ENCODE measurements at places on chromosomes 6 and 20.

GRCh38 chr6:149913085-149913484 lies 9.8 kb downstream of the RAET1G start:
- DNase-seq = no peak

- no peak for DNase-seq
Observed at GRCh38 chr6:160180706-160181105, 59.1 kb downstream of the SLC22A1 start.

- peak; percentile 78 for DNase-seq
Observed at GRCh38 chr6:31493875-31494694, 3.9 kb upstream of the MICB start.

DNA sequence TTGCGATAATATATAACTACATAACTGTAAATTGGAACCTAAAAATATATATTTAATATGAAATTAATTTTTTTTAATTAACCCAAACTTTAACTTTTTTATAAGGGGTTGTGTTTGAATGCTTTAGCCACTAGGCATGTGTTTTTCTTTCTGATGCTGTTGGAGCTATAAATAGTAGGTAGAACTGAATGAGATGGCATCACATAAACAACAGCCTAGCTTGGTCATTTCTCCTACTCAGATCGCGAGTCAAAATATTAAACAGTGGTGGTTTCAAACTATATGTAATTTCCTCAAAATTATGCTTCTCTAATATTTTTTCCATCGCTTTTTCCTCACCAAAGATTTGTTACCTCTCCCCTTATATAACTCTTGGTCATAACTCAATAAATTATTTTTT lies 243.2 kb downstream of the ARID1B start:
- DNase-seq = no peak

DNA sequence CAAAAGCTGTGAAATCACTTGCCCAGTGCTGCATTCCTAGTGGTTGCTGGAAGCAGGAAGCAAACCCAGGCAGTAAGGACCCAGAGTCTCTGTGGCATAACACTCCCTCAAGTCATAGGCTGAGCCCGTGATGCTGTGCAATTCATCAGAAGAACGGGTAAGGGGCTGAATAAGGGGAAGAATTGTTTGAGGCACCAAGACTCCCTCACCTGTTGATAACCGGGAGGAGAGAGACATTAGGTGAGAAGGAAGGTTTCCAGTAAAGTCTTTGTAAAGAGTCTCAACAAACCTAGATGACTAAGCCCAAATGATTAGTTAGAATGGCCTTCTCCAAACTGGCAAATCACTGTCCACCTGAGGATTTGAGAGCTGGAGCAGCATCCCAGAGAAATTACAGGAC lies 18.3 kb downstream of the ENPP3 start:
- DNase-seq = no peak

GRCh38 chr20:62740286-62741141 lies 31.9 kb downstream of the NTSR1 start:
- DNase-seq = peak; percentile 83

- no peak for DNase-seq
Observed at GRCh38 chr6:150037526-150038201, 12.3 kb upstream of the RAET1L start.

DNA sequence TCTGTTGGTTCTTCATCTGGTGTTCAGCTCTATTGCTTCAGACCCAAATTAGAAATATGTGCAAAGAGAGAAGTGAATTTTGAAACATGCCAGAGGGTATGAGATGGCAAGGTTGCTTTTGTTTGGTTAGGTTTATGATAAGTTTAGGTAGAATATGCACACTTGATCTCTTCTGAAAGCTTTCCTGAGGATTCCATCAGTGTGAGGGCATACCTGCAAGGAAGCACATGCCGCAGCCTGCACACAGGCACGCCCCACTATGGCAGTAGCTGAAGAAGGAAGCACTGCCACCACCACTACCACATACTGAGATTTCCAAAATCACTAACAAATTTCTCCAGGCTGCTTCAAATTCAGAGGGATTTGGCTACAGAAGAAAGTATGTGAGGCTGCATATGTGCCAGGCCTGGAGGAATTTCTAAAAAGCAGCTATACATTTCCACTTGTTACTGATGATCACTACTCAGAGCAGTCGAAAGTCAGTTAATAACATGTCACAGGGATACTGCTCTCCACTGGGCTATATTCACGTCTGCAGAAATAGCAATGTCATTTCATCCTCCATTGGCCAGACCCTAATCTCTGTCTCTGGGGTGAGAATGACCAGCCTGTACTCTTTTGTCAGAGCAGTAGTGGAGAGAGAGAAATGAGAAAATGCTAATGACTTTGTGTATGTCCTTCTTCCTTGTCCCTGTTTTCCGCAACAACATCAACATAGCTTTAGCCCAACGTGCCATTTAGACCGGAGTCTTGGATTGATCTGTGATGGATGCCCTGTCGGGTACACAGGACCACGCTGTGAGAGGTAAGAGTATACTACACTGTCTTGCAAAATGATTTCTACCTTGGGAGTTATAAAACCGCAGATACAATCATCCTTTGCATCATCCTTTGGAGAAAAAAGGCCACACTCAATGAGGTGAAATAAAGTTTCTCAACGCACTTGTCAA lies 396.7 kb downstream of the LAMA2 start:
- DNase-seq = no peak

GRCh38 chr20:36085686-36086267 lies 68.8 kb upstream of the EPB41L1 start:
- peak; percentile 6 for DNase-seq

- DNase-seq = no peak
Observed at GRCh38 chr20:51910321-51911050, 108.2 kb upstream of the SALL4 start.

DNA sequence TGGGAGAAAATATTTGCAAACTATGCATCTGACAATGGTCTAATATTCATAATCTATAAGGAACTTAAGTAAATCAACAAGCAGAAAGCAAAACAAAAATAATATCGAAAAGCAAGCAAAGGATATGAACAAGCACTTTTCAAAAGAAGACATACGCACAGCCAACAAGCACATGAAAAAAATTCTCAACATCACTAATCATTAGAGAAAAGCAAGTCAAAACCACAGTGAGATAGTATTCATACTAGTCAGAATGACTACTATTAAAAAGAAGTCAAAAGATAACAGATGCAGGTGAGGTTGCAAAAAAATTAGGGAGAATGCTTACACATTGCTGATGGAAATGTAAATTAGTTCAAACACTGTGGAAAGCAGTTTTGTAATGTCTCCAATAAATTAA lies 410.2 kb downstream of the MMUT start:
- no peak for DNase-seq

DNA sequence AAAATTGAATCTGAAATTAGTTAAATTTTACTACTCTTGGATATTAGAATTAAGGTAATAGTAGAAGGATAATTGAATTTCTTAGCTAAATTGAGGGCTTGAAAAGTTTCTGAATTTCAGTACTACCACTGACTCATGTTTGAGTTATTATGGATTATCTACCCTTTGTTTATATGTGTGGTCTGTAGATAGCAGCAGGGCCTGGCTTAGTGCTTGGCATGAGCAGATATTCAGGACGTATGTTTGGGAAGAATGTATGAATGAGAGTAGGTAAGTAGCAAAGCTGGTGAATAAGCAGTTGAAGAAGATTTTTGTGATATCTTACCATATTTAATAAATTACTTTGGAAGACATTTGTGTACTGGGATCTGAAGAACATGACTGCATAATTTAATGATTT lies 152.7 kb downstream of the MACROD2 start:
- no peak for DNase-seq

GRCh38 chr20:49385465-49385864 lies 97.0 kb downstream of the KCNB1 start:
- DNase-seq = peak; percentile 9

GRCh38 chr6:118815495-118815894 lies 78.5 kb upstream of the ASF1A start:
- DNase-seq = no peak

GRCh38 chr20:57440678-57441509 lies 49.7 kb downstream of the RBM38 start:
- DNase-seq = no peak

- DNase-seq = no peak
Observed at GRCh38 chr6:26088344-26088743, 1.1 kb downstream of the HFE start.

Measured in CD4-positive, alpha-beta T cell treated with Interleukin-1 beta for 1 hour (primary cell).